ENCODE measurements at places on chromosomes 4 and X.

- peak; percentile 6 for DNase-seq
Measured at GRCh38 chrX:39242187-39242586, 440.9 kb downstream of the MID1IP1 start.

GRCh38 chrX:19907794-19908193 is 20.4 kb upstream of the SH3KBP1 start:
- no peak for DNase-seq

GRCh38 chr4:176584031-176584606 is 208.6 kb downstream of the VEGFC start:
- peak; percentile 73 for DNase-seq

GRCh38 chr4:114137984-114138383 is 158.5 kb upstream of the ARSJ start:
- no peak for DNase-seq

DNA sequence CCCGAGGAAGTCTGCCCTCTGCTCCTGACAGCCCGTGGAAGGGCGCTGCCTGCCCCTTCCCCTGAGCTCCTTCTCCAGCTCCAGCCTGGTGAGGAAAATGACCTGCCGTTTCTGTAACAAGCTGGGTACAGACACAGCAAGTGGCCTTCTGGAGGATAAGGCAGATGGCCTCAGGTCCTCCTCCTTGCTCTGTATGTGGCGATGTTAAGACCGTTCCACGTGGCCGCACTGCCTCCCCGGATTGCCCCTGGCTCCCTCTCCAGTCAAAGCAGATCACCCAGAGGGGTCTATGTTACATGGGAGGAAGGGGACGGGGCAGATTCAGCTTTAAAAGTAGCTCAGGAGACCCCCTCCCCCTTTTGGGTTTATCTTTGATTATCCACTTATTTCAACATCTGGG is 80.3 kb upstream of the GATB start:
- no peak for DNase-seq

DNA sequence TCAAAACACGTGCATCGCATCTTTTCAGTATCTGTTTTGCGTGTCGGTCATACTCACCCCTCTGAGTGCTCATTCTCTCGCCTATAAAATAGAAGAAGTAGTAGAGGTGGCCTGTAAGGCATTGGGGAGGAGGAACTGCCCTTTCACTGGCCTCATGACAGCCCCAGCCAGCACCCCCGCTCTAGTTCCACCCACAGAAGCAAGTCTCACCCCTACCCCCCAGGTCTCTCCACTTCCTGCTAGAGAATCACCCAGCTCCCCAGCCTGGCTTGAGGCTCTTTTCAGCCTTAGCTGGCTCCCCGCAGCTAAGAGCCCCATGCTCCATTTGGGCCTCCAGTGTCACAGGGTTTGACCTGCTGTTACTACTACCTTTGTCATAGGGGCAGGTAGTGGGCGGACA is 11.8 kb downstream of the HDAC6 start:
- DNase-seq = no peak

DNA sequence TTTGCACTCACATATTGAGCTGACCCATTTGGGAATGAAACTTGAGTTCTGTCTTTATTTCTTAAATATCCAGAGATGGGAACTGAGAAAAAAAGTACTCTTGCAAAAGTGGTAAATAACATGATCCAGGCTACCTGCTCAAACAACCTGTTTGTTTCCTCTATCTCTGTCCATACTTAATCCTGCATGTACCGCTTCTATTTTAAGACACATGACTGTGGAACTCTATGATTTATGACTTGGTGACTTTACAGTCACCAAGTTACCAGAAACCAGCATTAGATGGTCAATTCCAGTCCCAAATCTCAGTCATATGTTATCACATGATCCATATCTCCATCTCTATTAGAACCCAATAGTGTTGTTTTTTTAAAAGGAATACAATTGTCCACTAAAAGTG is 606.7 kb downstream of the EPHA5 start:
- no peak for DNase-seq

- peak; percentile 42 for DNase-seq
Measured at GRCh38 chrX:103248553-103248952, 6.4 kb downstream of the TCEAL8 start.

DNA sequence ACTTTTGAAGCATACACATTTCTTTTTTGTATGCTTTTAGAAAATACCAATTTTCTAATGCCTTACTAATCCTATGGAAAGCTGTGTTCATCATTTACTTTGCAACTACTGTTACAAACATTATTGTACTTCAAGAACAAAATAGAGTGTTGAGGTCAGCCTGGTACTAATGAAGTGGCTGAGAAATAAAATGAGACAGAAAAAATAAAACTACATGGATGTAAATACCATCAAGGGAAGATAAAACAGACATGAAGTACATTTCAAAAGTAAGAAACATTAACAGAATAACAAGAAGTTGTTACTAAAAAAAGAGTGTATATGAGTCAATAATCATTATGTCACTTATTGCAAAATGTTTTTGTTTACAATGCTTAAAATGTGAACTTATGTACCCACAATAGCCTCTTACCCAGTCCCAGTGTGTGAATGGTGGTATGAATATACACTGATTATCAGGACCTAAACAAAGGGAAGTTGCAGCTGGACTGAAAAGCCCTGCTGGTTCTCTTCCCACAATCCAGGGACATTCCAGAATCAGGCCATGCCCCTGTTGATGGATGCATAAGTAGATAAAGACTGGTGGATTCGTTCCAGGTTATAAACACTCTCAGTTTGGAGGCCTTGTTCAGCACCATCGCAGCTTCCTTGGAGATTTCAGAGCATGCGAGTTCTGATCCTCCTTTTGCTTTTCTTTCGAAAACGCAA is 2.4 kb upstream of the CSN3 start:
- DNase-seq = peak; percentile 97

- DNase-seq = peak; percentile 94
Measured at GRCh38 chr4:144355811-144356757, 215.6 kb upstream of the GYPA start.

GRCh38 chr4:7584606-7585159 is 150.0 kb upstream of the PSAPL1 start:
- no peak for DNase-seq

- no peak for DNase-seq
Measured at GRCh38 chr4:169312690-169313422, 42.1 kb upstream of the SH3RF1 start.

- DNase-seq = peak; percentile 44
Measured at GRCh38 chr4:15149234-15149838, 147.1 kb downstream of the CPEB2 start.

GRCh38 chrX:139113708-139114107 is 402.2 kb upstream of the FGF13 start:
- peak; percentile 42 for DNase-seq

- DNase-seq = peak; percentile 56
Measured at GRCh38 chrX:74420196-74421035, 877 bp upstream of the SLC16A2 start.

DNA sequence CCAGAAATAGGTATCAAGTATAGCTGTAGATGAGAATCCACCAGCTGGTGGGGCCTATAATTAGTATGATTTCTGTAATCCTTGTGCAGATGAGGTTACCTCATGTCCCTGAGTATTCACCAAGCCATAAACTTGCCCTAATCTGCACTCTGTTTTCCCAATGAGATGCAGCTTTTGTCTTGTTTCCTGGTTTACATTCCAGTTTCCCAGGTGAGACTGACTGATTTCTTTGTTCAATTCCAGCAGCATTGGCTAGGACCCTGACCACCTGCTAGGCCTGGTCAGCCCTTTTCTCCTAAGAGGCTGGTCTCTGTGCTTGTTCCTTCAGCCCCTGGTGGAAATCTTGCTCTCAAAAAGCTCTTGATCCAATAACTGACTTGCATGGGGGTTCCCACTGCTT is 44.6 kb downstream of the GABRB1 start:
- DNase-seq = no peak

GRCh38 chr4:76539979-76540378 is 105.0 kb downstream of the SHROOM3 start:
- no peak for DNase-seq

DNA sequence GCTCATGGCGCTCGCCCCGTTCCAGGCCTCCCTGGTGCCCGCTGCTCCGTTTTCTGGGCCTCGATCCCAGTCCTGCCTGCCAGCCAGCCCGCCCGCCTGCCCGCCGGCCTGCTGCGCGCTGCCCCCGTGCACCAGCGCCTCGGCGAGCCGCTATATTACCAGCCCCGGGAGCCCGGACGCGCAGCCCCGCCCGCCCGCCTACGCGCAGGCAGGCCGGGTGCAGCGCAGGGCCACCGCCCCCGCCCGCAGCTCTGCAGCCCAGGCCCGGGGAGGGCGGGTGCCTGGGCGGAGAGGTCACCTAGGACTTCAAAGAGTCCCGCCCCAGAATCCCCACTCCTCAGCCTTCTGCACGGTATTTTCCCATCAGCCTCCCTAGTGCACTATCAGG is at the start of gene MAOB:
Gene MAOB (minus strand): TSS at position 157 of the 388 bp plus-strand sequence. CDS start 151 bp downstream, at position 6.
- peak; percentile 30 for DNase-seq

DNA sequence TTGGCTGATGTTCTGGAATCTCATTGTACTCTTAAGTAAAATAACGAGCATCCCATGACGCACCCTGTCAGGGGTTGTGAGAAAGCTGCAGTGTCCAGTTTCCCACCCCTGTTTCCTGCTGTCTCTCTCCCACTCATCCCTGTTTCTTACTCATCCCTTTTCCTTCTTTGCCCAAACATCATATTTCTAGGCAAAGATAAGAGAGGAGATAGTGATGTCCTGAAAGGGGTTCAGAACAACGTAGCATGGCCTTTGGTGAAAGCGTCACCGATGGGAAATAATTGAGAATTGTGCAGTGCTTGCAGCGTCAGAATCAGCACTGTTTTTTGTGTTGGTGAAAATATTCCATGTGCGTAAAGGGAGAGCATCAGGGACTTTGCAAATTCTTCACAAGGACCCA is 23.5 kb upstream of the TMEM165 start:
- DNase-seq = no peak

GRCh38 chr4:87078987-87079486 is 141.4 kb downstream of the KLHL8 start:
- peak; percentile 74 for DNase-seq

DNA sequence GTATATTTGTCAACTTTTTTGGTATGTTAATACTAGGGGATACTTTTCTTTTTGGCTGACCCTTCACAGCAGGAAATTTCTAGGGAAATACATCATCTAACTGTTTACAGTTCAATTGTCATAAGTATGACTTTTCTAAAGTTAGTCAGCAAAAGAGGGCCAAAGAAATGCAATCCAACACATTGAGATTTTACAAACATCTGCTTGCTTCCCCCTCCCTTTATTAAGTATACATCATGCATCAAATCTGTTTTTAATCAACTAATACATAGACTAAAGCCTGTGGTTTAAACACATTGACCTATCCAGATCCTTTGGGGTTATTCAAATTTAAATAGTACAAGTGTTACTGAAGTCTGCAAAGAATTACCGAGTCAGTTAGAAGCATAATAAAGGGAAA is 93.9 kb downstream of the MID1 start:
- DNase-seq = peak; percentile 48

DNA sequence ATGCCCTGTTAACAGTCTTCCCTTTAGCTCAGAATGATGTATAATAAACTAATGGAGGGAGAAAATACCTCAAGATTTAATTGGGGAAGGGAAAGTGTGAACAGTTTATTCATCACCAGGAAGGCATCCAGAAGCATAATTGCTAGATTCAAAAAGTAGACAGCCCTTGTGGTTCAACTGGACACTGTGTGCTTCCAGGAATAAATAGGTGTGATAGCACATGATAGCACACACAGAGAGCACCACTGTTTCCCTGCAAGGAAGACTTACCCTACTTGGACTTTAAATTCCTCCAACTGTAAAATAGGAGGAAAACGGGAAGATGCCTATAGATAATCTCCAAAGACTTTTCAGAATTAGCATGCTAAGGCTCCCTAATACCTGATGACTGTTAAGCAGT is 27.8 kb downstream of the SLC39A8 start:
- DNase-seq = no peak

GRCh38 chrX:46321676-46322075 is 223.5 kb downstream of the ZNF674 start:
- no peak for DNase-seq

DNA sequence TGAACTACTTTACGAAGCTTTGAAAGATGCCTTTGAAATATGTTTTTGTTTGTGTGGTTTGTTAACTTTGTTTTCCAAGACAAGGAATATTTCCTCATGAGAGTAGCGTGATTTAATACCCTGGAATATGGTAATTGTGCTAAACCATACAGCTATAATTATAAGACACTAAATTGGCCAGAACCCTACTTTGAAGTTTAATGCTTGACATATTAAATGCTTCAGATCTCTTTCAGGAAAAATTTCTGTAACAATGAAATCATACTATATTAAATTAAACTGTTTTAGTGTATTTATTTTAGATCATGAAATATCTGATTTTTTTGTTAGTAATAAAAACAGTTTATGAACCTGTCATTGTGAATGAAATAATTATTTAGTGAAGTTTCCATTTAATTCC is 63.5 kb downstream of the DCLK2 start:
- no peak for DNase-seq

- DNase-seq = no peak
Measured at GRCh38 chrX:9465380-9466123, 694 bp downstream of the TBL1X start.

DNA sequence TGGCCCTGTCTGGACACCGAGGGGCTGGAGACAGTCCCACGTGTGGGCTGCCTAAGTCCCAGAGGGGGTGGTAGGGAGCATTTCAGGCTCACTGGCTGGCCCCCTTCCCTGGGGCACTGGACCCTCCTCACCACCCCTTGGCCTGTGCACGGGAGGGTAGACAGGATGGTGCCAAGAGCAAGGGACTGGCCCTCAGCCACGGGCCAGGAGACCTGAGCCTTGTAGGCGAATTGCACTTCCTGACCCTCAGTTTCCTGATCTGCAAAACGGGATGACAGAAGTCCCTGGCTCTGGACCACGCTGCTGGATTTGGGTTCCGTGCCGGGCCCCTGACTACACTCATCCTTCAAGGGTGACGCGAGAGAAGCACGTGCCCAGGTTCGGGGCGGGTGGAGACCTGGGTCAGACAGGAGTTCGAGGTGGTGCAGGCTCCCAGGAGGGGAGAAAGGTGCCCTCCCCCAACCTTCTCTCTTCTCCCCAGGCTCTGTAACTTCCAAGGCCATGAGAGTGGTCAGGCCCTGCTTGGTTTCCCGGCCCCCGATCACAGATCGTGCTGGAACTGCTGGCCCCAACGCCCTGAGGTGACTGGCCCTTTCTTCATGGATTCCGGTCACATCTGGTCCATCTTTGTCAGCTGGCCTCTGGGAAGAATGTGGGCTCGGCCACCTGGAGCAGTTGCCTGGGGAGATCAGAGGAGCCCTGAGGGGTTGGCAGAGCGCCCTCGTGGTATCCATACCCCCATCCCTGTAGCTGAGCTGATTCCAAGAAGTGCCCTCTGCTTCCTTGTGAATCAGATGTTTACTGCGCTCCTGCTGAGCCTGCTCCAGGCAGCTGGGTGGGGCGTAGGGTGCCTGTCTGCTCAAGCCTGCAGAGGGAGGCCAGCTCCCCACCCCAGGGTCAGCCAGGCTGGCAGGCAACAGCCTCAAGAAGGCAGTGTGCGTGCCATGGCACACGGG is 3.3 kb downstream of the SH3BP2 start:
- peak; percentile 67 for DNase-seq

- no peak for DNase-seq
Measured at GRCh38 chrX:18721683-18722499, 14.4 kb downstream of the PPEF1 start.

DNA sequence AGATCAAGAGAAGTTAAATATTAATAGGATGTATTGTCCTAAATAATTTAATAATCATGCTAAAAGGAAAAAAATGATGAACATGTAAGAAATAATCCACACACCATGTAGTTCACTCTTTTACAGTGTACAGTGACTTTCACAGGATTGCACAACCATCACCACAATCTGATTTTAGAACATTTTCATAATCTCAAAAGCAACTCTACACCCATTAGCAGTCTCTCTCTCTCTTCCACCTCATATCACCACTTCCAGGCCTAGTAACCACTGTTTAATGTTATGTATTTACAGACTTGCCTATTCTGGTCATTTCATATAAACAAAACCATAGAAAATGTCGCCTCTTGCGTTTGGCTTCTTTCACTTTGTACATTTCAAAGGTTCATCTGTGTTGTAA is 153.4 kb downstream of the FSTL5 start:
- DNase-seq = no peak

Measured in fibroblast of lung (primary cell).